ENCODE measurements at places on chromosomes 4 and X. TPM values are rescaled to one million over a fixed set of nuclear protein-coding genes. Genes with fewer than 3 reads are reported as not detected.

TKTL2 gene
- total RNA-seq: not detected

DNA sequence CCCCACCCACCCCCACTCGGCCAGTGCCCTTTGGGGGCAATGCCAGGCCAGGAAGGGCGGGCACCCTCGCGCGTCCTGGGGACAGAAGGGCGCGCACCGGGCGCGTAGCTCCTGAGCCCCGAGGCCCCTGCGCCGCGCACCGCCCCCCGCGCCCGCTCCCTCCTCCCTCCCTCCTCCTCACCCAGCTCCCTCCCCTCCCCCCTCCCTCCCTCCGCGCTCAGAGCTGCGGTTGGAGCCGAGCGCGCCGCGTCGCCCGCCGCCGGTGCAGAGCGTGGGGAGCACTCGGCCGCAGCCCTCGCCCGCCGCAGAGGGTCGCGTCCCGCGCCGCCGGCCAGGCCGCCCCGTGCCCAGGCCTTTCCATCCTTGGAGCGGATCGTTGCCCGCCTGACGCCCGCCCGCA, at the start of gene ATP2B3:
TSS of gene ATP2B3 (plus strand) at position 220 of the 400 bp plus-strand sequence. CDS start 18,606 bp downstream, outside the sequence.
- DNase-seq: no peak

- peak; percentile 88 for DNase-seq
Measured at GRCh38 chr4:7358100-7358735, 76.5 kb downstream of the PSAPL1 start.

GRCh38 chrX:65997978-65998717, 41.7 kb downstream of the VSIG4 start:
- DNase-seq: no peak
